Type B pancreatic cell (in vitro differentiated cells): ENCODE measurements at places on chromosomes 6 and 20.

DNA sequence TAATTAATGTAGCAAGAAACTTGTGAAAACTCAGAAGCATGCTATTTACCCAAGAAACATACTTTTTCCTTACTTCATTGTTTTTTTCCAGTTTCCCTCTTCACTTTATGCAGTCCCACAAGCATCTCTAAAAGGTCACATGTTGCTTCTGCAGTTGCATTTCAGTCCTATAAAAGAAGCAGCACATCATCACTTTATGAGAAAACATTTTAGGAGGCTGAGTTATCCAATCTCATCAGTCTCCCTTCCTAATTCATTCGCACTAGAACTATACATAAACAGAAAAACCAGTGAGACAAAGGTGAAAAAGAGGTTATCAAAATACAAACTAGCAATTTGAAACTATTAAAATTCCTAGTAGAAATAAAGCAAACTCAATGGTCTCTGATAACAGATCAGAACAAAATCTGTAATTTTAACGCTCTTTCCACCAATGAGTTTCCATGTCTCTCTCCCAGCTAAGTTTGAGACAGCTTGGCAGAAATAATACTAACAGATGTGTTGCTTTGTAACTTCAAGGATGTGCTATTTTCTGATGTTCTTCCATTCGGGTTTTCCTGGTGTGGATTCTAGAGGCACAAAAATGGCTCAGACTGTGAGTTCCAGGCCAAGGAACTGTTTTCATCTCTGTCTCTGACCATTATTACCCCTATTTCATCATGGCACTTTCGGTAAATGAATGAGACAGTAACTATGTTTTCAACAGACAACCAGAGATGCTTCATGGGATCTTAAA is 48.4 kb downstream of the ZHX3 start:
- H3K36me3 ChIP-seq = peaks cover 5% of the 10 kb centered on the region
- H3K4me3 ChIP-seq = no peak overlapping the region
- H3K4me1 ChIP-seq = peaks cover 9% of the 10 kb centered on the region
- H3K27ac ChIP-seq = no peak overlapping the region
- H3K27me3 ChIP-seq = no peaks in the 10 kb centered on the region

GRCh38 chr6:157831424-157832249 is 8.6 kb downstream of the SNX9 start:
- H3K36me3 ChIP-seq = peaks cover 29% of the 10 kb centered on the region
- no peaks in the 10 kb centered on the region for H3K27me3 ChIP-seq
- H3K4me3 ChIP-seq = peak overlapping the region; percentile 16
- DNase-seq = no peak
- peak overlapping the region; percentile 31 for H3K27ac ChIP-seq

DNA sequence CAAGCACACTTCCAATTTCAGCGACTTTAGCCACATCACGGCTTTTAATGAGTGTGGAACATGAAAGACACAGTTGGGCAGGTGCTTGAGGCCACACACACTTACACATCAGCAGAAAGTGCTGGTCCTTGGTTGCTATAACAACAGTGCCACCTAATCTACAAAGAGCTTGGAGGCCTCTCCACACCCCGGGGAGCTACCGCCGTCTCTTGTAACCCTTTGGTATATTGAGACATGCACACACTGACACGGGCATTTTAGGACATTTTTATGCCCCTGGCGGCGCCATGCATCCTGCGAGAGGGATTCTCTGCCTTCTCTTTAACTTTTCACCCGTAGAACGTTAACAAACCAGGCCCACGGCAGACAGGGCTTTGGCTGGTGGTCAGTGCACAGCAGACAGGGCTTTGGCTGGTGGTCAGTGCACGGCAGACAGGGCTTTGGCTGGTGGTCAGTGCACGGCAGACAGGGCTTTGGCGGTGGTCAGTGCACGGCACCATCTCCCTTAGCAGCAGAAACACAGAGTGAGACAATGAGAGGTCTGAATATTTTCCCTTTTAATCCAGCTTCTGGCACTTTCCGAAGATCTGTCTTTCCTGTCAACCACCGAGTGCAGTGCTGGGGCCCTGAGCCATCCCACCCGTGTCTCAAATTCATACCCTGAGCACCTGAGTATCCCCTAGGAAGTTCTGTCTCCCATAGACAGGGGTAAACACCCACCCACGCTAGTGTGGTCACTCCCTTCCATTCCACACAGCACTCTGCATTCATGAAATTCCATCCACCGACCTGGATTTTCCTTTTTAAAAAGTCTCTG is 116.6 kb upstream of the RPS6KA2 start:
- H3K4me1 ChIP-seq = peaks cover 5% of the 10 kb centered on the region
- DNase-seq = no peak
- peaks cover 21% of the 10 kb centered on the region for H3K27me3 ChIP-seq

DNA sequence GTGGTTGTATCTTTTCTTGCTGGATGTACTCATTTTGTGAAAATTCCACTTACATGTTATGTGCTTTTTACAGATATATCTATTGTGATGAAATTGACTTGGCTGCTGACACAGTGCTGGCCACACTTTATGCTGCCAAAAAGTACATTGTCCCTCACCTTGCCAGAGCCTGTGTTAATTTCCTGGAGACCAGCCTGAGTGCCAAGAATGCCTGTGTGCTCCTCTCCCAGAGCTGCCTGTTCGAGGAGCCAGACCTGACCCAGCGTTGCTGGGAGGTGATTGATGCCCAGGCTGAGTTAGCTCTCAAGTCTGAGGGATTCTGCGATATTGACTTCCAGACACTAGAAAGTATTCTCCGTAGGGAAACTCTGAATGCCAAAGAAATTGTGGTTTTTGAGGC is 4.9 kb downstream of the BTBD3 start:
- no peak overlapping the region for H3K4me3 ChIP-seq
- H3K27ac ChIP-seq = no peak overlapping the region
- DNase-seq = no peak
- H3K4me1 ChIP-seq = peaks cover 52% of the 10 kb centered on the region
- H3K27me3 ChIP-seq = no peaks in the 10 kb centered on the region

- no peaks in the 10 kb centered on the region for H3K27me3 ChIP-seq
- H3K27ac ChIP-seq = no peak overlapping the region
Measured at GRCh38 chr6:106609699-106610098, 19.6 kb downstream of the RTN4IP1 start.

DNA sequence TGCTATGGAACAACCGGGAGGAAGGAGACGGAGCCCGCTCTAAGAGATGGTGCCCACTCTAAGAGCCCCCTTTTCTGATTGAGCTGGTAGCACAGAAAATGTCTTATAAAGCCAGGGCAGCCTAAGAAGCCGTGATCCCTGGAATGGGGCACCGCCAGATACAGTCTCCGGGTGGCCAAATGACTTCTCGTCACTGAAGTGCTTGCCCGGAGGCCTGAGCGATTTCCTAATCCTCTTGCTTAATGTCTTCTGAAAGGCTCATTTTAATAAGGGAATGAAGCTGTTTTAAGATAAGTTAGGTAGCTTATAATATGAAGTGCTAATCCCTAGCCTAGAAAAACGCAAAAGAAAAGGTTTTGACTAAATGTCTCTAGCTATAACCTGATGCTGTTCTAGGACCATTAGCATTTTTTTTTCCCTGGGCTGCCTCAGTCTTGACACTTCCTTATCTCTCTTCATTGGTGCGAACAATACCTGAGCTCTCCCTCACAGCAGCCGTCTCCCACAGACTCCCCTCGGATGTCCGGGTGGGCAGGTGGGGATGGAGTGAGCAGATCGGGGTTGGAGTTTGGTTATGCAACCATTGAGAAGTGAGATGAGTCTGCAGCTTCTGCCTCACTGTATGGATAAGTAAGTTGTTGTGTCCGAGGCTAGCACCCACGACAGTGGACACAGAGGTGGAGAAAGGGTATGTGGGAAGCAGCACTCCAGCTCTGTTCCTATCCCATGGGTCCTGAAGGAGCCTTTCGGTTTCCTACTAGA is 559.4 kb upstream of the AGPAT4 start:
- peaks cover 25% of the 10 kb centered on the region for H3K4me1 ChIP-seq
- H3K4me3 ChIP-seq = no peak overlapping the region
- DNase-seq = no peak
- H3K36me3 ChIP-seq = no peaks in the 10 kb centered on the region

DNA sequence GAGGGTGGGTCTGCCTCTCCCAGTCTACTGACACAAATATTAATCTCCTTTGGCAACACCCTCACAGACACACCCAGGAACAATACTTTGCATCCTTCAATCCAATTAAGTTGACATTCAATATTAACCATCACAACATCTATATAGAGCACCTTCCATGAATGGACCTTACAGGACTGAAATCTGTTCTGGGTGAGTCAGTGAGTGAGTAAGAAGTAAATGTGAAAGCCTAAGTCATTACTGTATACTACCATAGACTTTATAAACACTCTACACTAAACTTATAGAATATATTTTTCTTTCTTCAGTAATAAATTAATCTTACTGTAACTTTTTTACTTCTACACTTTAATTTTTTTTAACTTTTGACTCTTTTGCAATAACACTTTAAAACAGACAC is 993.8 kb upstream of the MAP3K7 start:
- H3K27me3 ChIP-seq = no peaks in the 10 kb centered on the region
- H3K36me3 ChIP-seq = no peaks in the 10 kb centered on the region
- no peaks in the 10 kb centered on the region for H3K4me1 ChIP-seq
- H3K4me3 ChIP-seq = no peak overlapping the region
- no peak overlapping the region for H3K27ac ChIP-seq

- peaks cover 7% of the 10 kb centered on the region for H3K4me1 ChIP-seq
- H3K27ac ChIP-seq = no peak overlapping the region
Measured at GRCh38 chr6:105997482-105997881, 88.7 kb upstream of the PRDM1 start.

GRCh38 chr6:82741996-82742385 is 323.6 kb downstream of the UBE3D start:
- H3K4me1 ChIP-seq = peaks cover 33% of the 10 kb centered on the region
- no peaks in the 10 kb centered on the region for H3K36me3 ChIP-seq
- H3K27me3 ChIP-seq = no peaks in the 10 kb centered on the region

- no peak overlapping the region for H3K27ac ChIP-seq
- peaks cover 6% of the 10 kb centered on the region for H3K36me3 ChIP-seq
- peaks cover 5% of the 10 kb centered on the region for H3K4me1 ChIP-seq
- no peaks in the 10 kb centered on the region for H3K27me3 ChIP-seq
Measured at GRCh38 chr6:158717341-158718330, 67.8 kb downstream of the SYTL3 start.

DNA sequence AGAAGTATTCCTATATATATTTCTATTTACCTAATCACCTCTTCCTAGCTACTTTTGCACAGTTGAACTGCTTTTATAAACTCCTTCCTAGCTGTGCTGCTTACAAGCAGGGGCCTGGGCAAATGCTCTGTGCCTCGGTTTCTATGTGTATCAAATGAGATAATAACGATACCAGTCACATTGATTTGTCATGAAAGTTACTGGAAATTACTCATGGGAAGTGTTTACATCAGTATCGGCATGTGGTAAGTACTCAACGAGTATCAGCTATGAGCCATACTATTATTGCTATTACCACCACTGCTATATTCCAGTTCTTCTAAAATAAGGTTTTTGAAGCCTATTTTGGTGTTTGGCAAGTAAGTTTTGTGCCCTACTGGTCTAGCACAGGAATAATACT is 4.9 kb downstream of the LAMA4 start:
- peaks cover 33% of the 10 kb centered on the region for H3K27me3 ChIP-seq
- peaks cover 14% of the 10 kb centered on the region for H3K36me3 ChIP-seq
- no peak overlapping the region for H3K27ac ChIP-seq
- H3K4me1 ChIP-seq = peaks cover 28% of the 10 kb centered on the region
- H3K4me3 ChIP-seq = no peak overlapping the region

DNA sequence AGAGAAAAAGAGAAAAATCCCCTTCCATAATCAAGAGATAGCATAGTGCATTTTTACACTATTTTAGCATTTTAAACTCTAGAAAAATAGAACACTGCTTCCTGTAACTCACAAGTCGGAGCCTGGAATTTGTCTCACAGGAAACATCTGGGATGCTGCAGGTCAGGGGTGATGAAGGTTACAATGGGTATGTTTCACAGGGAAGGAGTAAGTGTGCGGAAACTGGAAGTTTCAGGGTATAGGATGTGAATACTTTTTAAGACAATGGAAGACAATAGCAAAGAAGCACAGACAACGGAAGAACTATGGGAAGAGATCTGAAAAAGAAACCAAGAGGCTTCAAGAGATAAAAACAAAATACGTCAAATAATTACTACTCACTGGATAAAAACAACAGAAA is 361.0 kb upstream of the MARCKS start:
- no peak for DNase-seq
- H3K36me3 ChIP-seq = no peaks in the 10 kb centered on the region

GRCh38 chr20:32764005-32764960 is 2.1 kb downstream of the DNMT3B start:
- peaks cover 5% of the 10 kb centered on the region for H3K27me3 ChIP-seq
- H3K27ac ChIP-seq = peak overlapping the region; percentile 39
- no peaks in the 10 kb centered on the region for H3K36me3 ChIP-seq
- H3K4me1 ChIP-seq = peaks cover 36% of the 10 kb centered on the region
- no peak for DNase-seq
- H3K4me3 ChIP-seq = peak overlapping the region; percentile 98

DNA sequence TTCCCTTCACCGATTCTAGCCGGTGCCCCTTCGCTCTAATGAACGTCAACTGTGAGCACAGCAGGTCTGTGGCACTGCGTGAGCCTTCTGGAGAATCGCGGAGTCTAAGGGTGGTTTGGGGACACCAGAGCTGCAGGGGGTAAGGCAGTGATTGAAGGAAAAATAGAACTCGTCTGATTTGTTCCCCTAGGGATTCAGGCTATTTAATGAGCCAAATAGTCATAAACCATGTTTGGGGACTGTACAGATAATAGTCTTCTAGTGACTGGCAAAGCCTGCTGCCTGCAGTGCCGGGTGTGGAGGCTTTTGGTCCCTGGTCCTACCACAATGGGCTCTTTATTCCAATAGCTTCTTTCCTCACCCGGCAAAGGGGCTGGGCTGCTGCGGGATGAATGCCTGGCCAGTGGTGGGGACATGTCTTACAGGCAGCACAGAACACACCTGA is 11.1 kb upstream of the NTSR1 start:
- H3K4me1 ChIP-seq = peaks cover 5% of the 10 kb centered on the region
- no peak for DNase-seq
- no peak overlapping the region for H3K4me3 ChIP-seq
- H3K36me3 ChIP-seq = no peaks in the 10 kb centered on the region
- peak overlapping the region; percentile 64 for H3K27ac ChIP-seq

DNA sequence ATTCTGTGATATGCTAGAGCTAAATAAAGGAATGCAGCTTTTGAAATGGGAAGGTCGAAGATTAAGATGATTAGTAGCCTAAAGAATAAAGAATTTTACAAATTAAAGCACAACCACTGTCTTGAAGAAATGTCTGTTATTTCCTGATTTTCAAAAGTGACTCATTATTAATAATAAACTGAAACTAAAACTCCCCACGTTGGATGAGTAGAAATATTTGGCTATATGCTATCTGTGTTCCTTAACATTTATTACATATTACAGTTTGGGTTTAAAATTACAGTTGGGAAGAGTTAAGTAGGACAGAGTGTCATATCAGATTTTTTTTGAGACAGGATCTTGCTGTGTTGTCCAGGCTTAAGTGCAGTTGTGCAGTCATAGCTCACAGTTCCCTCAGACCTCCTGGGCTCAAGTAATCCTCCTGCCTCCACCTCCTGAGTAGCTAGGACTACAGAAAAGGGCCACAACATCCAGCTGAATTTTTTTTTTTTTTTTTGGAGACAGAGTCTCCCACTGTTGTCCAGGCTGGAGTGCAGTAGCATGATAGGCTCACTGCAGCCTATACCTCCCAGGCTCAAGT is 47.1 kb downstream of the AKIRIN2 start:
- no peak overlapping the region for H3K27ac ChIP-seq
- peaks cover 16% of the 10 kb centered on the region for H3K36me3 ChIP-seq
- H3K4me1 ChIP-seq = no peaks in the 10 kb centered on the region
